Amniotic stem cell (primary cell): ENCODE measurements at places on chromosomes 13 and 19.

DNA sequence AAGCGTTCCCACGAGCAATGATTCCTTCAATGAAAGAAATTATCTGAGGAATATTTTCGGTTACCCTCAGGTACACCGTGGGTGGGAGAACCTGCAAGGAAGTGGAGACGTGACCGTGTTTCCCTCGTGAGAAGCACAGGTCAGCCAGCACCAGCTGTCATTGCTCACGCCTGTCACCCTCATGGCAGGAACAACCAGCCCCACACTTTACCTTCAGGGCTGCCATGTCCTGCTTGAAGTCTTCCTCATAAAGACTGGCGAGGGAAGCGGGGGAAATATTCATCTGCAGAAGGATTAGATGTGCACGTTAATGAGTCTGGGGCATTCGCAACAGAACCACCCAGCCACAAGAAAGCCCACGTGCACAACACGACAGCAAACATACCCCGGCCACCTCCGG is 18.2 kb downstream of the CARS2 start:
- DNase-seq, result no peak

GRCh38 chr13:109737606-109738005 is 48.8 kb downstream of the IRS2 start:
- no peak for DNase-seq

- no peak for DNase-seq
Observed at GRCh38 chr13:45519493-45519892, 54.8 kb downstream of the COG3 start.

- DNase-seq, result no peak
Observed at GRCh38 chr13:47594833-47595232, 406.2 kb downstream of the SUCLA2 start.

GRCh38 chr19:19578252-19578651 is 40.2 kb downstream of the CILP2 start:
- DNase-seq, result no peak

DNA sequence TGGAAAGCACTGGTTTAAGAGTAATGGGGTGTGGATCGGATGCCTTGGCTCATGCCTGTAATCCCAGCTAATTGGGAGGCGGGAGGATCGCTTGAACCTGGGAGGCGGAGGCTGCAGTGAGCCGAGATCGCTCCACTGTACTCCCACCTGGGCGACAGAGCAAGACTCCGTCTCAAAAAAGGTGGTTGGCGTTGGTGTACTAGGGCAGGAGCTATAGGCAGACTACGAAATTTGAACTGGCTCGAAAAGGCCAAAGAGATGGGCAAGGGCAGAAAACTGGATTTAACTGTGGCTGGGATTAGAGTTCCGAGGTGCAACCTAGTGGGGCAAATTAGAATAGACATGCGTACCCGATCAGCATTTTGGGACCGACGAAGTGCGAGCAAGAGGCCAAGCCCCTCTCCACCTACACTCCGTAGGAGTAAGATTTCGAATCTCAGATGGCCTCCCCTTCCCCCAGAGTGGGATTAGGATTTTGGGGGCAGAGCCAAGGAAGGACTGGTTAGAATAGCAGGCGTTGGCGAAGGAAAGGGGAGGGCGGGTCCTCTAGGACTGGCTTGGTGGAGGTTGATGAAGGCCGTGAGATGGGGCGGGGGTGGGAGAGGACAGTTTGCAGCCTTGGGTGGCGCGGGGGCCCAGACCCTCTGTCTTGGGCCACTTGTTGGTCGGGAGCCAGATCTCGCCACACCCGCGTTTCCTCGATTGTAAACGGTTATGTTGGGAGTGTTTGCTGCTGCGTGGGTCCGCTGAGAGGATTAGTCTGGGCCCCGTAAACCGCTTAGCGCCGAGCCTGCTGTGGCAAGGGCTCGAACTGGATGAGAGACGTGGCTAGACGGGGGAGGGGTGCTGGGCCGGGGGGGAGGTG is 2.0 kb upstream of the INAFM1 start:
- no peak for DNase-seq

GRCh38 chr19:677201-677600 is 1.0 kb downstream of the FSTL3 start:
- peak; percentile 58 for DNase-seq

DNA sequence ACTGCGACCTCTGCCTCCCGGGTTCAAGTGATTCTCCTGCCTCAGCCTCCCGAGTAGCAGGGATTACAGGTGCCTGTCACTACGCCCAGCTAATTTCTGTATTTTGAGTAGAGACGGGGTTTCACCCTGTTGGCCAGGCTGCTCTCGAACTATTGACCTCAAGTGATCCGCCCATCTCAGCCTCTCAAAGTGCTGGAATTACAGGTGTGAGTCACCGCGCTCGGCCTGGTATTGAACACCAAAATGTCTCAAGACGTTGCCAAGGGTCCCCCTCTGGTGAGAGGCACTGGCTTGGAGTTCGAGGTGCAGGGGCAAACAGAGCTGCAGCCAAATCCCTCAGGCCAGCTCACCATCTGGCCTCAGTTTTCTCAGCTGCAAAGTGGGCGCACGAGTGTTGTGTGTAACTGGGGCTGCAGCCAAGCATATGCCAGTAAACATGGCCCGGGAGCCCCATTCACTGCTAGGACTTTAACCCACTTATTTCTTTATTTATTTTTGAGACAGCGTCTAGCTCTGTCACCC is 8.0 kb downstream of the TJP3 start:
- no peak for DNase-seq

DNA sequence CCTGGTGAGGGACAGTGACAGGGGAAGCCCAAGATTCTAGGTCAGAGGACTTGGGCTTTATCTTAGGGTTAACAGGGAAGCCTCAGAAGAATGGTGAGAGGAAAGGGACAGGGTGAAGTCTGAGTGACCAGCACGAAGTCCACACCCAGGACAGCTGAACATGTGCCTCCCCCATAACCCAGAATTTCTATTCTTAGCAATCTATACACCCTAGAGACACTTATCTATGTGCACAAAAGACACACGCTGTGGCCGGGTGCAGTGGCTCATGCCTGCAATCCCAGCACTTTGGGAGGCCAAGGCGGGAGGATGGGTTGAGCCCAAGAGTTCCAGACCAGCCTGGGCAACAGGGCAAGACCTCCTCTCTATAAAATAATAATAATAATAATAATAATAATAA is 11.1 kb upstream of the OLFM2 start:
- no peak for DNase-seq

DNA sequence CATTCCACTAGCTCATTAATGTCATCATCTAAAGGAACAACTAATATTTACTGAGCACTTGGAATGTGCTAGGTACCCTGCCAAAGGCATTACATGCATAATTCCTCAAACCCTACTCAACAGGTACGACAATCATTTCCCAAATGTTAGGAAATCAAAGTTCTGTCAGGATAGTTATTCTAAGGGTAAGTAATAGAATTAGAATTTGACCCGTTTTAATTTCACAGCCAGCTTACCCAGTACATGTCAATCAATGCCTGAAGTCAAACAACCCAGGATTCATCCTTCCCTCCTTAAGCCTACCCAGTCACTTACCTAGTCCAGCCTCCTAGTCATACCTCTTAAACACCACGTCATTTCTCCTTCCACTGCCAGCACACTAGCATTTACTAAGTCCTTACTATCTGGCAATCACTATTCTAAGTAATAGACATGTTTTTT is 2.4 kb downstream of the LNX2 start:
- no peak for DNase-seq

GRCh38 chr13:78606471-78607408 is 3.4 kb upstream of the POU4F1 start:
- no peak for DNase-seq

- DNase-seq, result no peak
Observed at GRCh38 chr13:110233181-110233950, 73.6 kb downstream of the COL4A1 start.

- DNase-seq, result no peak
Observed at GRCh38 chr13:113546571-113547237, 37.8 kb upstream of the TFDP1 start.

DNA sequence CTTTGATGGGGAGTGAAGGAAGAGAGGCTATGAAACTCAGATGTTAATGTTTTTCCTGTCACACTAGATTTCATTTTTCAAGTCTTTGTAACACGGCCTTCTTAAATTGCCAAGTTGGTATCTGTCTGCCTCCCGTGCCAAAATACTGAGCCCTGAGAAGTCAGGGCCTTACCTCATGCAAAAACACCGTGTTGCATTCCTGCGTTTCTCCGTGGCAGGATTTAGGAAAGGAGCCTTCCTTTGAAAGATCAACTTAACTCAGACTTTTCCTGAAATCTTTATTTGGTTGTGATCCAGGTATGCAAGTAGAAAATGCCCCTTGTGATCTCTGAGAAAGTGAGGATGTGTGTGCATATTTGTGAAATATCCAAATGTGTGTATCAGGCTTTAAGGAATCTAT is 1291.0 kb upstream of the SLC10A2 start:
- DNase-seq, result no peak

GRCh38 chr13:82833923-82834322 is 1048.4 kb downstream of the SLITRK1 start:
- peak; percentile 1 for DNase-seq

GRCh38 chr13:77479326-77479725 is 56.2 kb upstream of the SCEL start:
- DNase-seq, result no peak

GRCh38 chr19:45126654-45127053 is 33.7 kb downstream of the PPP1R37 start:
- DNase-seq, result no peak

DNA sequence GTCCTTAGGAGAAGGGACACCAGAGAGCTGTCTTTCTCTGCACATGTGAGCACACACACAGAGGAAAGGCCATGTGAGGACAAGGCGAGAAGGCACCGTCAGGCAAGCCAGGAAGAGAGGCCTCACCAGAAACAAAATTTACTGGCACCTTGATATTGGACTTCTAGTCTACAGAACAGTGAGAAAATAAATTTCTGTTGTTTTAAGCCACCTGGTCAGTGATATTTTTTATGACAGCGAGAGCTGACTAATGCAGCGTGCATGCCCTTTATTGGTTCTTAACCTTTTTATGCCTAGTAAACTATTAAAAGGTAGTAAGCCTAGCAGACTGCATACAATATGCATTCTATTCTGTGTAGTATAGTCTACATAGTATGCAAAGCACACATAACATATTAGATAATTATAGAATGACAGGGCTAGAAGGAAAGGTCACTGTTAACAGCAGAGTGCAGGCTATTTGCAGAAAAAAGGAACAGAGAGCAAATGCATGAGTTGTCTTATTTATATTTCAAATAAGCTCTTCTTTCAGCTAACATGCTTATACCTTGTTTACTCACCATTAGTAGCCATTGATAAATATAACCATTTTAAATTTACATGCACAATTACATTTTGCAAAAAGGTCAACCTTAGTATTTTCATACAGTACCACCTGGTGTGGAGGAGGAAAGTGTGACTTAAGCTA is 25.2 kb upstream of the KATNAL1 start:
- no peak for DNase-seq

- no peak for DNase-seq
Observed at GRCh38 chr19:35812220-35813042, at the start of gene PRODH2. TSS of gene PRODH2 (minus strand) at chr19:35812845. CDS start at chr19:35812805, 40 bp downstream.

DNA sequence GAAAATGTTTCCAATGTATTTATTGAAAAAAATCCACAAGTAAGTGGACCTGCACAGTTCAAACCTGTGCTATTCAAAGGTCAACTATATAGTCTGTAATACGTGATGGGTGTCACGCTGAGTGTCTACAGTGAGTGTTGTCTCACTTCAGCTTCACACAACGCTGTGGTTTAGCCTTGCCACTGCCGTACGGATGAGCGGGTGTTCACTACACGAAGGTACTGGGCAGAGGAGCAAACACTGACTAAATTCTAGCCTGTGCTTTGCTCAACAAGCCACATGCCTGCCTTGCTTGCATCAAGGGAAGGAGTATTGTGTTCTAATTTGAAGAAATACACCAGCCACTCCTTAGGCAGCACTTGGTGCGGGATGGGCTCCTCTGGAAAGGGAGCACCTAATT is 3.4 kb upstream of the FFAR3 start:
- no peak for DNase-seq

DNA sequence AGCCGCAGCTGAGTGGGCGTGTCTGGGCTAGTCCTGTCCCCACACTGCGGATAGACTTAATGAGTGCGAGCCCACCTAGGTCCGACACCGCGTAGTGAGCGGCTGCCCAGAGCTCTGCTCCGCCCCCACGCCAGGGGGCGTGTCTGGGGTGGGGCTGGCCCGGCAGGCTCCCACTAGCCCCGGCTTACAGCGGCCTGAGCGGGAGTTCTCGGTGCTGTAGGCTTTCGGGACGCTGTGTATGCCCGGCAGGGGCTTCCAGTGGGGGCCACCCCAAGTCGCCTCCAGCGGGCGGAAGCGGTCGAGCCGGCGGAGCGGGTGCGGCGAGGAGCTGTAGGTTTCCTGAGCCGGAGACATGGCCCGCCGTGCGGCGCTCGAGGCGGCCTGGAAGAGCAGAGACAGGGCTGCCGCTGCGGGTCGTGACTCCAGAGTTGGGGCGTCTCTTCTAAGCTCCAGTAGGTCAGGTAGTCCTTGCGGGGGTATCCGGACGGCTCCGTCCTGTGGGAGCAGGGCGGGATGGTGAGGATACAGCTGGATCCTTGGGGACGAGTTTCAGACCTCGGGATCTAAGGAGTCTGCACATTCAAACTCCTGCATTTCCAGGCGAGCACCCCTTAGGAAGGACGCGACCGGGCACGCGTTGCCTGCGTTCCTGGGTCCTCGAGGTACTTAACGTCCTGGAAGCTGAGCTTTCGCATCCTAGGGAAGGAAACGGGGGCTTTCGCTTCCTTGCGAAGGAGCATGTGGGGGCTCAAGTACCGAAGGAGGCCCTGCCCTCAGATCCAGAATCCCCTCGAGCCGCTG is 1.2 kb downstream of the CGB7 start:
- DNase-seq, result no peak

- DNase-seq, result no peak
Observed at GRCh38 chr13:110538632-110539031, 22.9 kb downstream of the RAB20 start.

GRCh38 chr19:18282021-18282787 is 782 bp upstream of the JUND start:
- DNase-seq, result peak; percentile 77

- peak; percentile 52 for DNase-seq
Observed at GRCh38 chr19:41321600-41322270, 11.8 kb downstream of the CCDC97 start.

GRCh38 chr19:12782424-12783290 is 7.3 kb upstream of the HOOK2 start:
- DNase-seq, result no peak

DNA sequence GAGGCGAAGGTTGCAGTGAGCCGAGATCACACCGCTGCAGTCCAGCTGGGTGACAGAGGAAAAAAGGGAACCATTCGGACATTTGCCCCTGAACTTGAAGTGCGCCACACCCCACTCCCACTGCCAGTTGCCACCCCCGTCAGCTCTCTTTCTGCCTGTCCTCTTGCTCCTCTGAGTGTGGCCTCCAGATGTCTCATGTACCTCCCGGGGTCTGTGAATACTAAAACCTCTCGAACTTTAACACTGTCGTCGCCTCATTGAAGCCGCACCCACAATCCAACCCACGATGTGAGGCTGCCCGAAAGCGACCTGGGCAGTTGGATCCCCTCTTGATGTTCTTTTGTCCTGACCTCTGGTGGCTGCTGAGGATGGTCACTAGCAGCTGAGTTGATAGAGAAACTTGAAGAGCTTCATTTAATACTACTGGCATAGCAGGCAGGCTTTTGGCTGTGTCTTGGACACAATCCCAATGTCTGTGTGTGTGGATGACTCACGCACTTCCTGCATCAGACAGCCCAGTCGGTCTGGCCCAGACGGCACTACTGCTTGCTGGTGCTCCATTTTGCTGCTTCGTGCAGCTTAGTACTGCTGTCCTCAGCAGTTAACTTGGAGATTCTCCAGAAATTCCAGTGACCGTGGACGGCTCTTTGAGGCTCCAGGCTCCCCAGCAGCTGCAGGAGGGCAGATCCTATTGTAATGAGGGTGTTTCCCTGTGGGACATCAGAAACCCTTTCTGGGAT is 4.2 kb downstream of the FPR3 start:
- DNase-seq, result peak; percentile 69

GRCh38 chr19:15986701-15987100 is 37.9 kb downstream of the OR10H4 start:
- no peak for DNase-seq
